Right atrium auricular region (tissue), 2 donors: ENCODE measurements at places on chromosomes 5 and 9. TPM values are rescaled to one million over a fixed set of nuclear protein-coding genes. Genes with fewer than 3 reads are reported as not detected.

GRCh38 chr5:39700523-39700922 is 275.7 kb upstream of the DAB2 start:
- no peak overlapping the region for H3K4me3 ChIP-seq
- no peaks in the 10 kb centered on the region for H3K36me3 ChIP-seq
- H3K27ac ChIP-seq = no peak overlapping the region
- H3K27me3 ChIP-seq = no peaks in the 10 kb centered on the region
- no peaks in the 10 kb centered on the region for H3K4me1 ChIP-seq
- DNase-seq = no peak

- no peak overlapping the region for H3K27ac ChIP-seq
- no peak overlapping the region for H3K4me3 ChIP-seq
- no peak for DNase-seq
- no peaks in the 10 kb centered on the region for H3K4me1 ChIP-seq
Measured at GRCh38 chr5:58849921-58850667, 267.2 kb downstream of the RAB3C start.

DNA sequence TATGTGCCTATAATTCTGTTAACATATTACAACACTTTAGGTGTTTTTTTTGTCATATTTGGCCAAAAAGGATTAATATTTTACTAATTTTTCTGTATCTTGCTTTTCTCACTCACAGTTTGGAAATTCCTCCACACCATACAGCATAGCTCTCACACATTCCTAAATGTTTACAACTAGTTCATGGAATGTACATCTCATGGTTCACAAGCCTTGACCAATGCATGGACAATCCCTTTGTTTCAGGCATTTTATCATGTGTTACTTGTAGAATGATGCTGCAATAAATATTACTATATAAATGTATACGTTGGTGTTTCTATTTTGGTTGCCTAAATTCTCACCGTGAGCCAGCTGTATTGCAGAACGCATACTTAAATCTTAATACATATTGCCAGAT is 80.5 kb upstream of the SPATA31C2 start:
- no peak overlapping the region for H3K27ac ChIP-seq
- no peaks in the 10 kb centered on the region for H3K36me3 ChIP-seq
- no peak overlapping the region for H3K4me3 ChIP-seq
- DNase-seq = no peak

- H3K4me1 ChIP-seq = no peaks in the 10 kb centered on the region
- no peaks in the 10 kb centered on the region for H3K36me3 ChIP-seq
- no peaks in the 10 kb centered on the region for H3K27me3 ChIP-seq
- no peak for DNase-seq
Measured at GRCh38 chr5:141732417-141732816, 50.4 kb upstream of the ARAP3 start.

GRCh38 chr5:79959407-79959806 is 31.7 kb downstream of the MTX3 start:
- no peak for DNase-seq
- no peak overlapping the region for H3K4me3 ChIP-seq
- no peak overlapping the region for H3K27ac ChIP-seq
- H3K36me3 ChIP-seq = no peaks in the 10 kb centered on the region

GRCh38 chr9:126915846-126916543 is 1.4 kb downstream of the RALGPS1 start:
- no peak for DNase-seq
- no peak overlapping the region for H3K4me3 ChIP-seq
- H3K27me3 ChIP-seq = no peaks in the 10 kb centered on the region
- H3K4me1 ChIP-seq = peaks cover 13% of the 10 kb centered on the region
- H3K36me3 ChIP-seq = no peaks in the 10 kb centered on the region

MEIKIN gene
- not detected for total RNA-seq
